ENCODE measurements at places on chromosomes 5 and 9. TPM values are rescaled to one million over a fixed set of nuclear protein-coding genes. Genes with fewer than 3 reads are reported as not detected.

DNA sequence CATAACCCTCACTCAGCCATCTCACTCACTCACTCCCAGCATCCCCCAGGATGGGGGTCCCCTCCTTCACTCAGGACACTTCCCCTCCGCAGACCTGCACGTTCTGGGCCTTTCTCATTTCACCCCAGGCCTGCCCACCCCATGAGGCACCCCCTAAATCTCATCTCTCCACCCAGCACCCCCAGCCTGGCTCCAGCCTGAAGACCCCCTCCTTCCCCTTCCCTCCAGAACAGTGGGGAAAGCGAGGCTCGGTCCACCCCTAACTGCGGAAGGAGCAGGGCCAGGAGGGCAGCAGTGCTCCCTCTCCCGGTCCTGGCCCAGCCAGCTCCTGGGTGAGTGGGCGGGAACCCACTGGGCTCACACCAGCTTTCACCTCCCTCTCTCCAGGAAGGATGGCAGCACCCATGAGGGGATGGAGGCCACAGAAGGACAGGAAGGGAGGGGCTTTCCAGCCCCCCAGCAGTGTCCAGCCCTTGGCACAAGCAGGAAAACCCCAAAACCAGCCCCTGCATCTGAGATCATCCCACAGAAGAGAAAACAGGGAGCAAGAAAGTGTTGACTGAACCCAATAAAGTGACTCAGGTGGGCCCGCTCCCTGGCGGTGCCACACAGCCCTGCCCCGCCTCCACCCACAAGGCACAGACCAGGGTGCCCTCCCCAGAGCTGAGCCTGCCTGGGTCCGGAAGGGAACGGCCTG lies 55.0 kb downstream of the LRSAM1 start:
- no peak for DNase-seq

The FAM193B gene
- 237 TPM for total RNA-seq

The ADGRD2 gene
- total RNA-seq = not detected

DNA sequence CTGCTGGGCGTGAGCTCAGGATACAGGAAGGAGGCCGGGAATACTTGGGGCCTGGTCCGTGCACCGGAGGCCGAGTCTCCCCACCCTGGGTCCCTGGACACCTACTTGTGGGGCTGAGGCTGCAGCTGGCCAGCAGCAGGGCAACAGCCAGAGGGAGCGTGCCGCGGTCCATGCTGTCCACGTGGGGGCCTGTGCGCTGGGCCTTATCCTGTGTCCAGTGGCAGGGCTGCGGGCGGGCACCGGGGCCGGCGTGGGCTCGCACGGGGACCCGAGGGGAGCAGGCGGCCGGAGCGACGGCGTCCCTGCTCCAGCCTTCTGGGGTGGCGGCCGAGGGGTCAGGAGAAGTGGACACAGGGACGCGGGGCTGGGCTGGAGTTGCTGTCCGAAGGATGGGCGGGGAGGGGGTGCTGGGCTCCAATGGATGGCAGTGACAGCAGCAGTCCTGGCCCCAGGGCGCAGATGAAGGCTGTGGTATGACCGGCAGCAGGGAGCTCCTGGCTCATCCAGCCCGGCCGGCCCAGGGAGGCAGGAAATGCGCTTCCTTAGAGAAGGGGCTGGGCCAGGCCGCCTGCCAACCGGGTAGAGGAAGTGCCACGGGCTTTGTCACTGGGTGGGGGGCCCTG lies at the start of gene ENG:
ENG (minus strand) TSS at position 475 of the 623 bp plus-strand sequence; CDS start at position 172, 303 bp downstream.
- peak; percentile 30 for DNase-seq

The GAPT gene
- 40.6 TPM for total RNA-seq

DNA sequence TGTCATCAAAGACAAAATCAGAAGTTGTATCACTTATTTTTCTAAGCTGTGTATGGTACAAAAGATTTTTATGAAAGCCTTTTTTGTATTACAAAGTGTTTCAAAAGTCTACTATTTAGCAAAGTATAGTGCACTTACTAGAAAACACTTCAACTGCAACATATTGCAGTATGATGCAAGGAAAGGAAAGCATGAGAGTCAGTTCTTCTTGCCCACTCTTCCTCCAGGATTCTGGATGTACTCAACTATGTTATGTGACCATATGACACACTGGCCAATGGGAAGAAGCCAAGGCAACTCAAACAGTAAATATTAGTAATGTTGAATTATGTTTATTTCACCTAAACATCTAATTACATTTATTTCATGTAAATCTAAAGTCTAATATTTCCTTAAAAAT lies 49.5 kb upstream of the TYRP1 start:
- DNase-seq = no peak

DNA sequence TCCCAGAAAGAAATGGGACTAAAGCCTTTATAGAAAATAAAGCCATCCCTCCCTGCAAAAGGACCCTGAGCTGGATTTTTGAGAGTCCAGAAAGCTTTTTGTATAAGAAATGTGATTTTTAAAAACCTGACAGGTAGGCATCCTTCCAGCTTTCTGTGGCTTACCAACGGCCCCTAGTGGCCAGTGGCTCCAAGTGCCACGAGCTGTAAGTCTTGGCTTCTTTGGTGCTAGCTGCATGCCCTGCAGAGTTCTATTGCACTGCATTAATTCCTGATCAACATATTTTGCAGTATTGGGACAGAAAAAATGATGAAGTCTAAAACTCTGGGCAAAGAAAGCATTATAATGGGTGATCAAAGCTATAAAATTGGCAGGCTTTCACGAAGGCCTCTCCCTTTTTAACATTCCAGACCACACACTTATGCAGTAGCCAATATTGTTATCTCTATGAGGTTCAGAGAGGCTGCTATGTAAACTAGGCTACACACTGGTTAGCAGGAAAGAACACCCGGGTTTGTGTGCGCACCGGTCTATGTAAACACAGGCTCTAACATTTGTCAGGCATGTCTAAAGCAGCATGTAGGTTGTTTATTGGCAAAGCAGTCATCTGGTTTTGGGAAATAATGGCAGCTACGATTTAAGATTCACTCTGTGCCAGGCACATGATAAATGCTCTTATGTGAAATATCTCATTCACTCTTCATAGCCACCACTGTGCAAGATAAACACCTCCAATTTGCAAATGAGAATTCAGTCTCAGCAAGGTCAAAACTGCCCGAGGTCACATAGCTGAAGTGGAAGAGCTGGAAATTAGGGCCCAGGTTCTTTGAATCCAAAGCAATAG lies 55.2 kb downstream of the NMUR2 start:
- peak; percentile 7 for DNase-seq

- no peak for DNase-seq
Observed at GRCh38 chr5:157549283-157549629, 26.3 kb downstream of the ADAM19 start.
